ENCODE measurements at places on chromosomes 4 and X.
A peak's percentile ranks its signal among the peaks of the same experiment; 100 is the strongest.

GRCh38 chr4:101791182-101791558, 640 bp downstream of the BANK1 start:
- no peak for DNase-seq

DNA sequence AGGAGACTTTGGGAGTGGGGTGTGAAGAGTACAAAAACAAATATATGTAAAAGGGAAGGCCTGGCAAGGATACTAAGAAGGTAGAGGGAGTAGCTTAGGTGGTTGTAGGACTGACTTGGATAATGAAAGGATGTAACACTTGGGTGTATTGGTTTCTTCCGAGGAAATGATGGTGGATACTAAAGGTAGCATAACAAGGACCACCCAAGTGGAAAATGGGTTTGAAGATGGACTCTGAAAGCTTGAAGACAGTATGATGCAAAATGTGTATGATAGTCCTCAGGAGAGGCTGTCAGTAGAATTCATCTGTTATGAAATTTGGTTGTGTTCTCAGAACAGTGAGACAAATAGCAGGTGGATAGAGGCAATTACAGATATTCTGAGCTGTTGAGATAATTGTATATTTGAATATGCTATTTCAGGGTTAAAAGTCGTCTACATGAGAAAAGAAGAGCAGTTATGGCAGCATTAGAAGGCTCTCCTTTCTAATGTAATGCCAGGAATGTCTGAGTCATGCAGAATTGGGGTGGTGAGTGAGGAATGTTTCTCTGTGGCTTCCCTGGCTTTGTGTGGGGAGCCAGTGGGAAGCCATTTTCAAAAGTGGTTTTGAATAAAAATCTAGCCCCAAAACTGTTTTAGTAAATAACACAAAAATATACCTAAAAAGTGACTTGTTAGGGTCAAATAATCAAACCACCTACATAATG, 75.6 kb downstream of the FHIP1A start:
- DNase-seq, result no peak

GRCh38 chrX:28659269-28659668, 72.0 kb downstream of the IL1RAPL1 start:
- DNase-seq, result peak; percentile 2

DNA sequence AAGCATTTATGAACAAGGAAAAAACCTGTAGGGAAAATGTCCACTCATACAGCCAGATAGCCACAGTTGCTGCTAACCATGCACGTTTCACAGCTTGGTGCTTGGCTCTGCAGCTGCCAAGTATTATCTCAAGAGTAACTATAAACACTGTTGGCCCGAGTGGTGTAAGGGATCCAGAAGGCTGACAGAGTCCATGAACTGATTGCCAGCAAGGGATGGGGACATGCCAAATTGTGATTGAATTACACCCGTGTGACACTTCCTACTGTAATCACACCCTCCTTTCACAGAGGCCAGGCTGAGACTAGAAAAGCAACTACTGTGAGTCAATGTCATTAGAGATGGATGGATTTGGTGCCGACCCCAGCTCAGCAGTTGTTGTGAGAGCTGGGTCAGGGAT, 223.9 kb upstream of the ANKRD50 start:
- no peak for DNase-seq

DNA sequence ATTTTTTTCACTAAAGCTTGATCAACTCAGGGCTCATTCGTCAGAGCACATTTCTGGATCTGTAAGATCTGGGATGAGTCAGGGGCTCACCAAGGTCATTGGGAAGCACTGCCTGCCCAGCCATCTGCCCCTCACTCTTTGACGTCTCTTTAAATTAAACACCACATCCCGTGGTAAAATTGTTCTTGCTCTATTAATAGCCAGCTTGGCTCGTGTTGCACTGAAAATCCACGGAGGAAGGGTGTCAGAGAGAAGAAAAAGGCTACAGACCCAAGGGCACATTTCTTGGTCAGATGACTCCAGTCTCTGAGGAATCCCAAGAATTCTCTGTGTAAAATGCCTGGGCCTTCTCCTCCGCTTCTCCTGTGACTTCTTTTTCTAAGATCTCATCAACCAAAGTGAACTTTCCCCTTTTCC, 45.7 kb upstream of the GATB start:
- DNase-seq, result no peak

DNA sequence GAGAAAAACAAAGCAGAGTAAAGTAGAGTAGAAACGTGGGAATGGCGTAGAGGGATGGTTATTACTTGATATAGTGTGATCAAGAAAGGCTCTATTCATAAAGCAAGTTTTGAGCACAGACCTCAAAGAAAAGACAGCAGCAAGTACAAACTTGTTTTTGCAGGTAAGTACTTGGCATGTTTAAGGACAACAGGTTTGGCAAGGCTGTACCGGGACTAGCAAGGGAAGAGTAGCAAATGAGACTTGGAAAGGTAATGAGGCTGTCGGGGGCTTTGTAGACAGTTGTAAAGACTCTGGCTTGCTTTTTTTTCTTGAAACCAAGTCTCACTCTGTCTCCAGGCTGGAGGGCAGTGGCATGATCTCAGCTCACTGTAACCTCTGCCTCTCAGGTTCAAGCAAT, 40.9 kb downstream of the NEK1 start:
- DNase-seq, result no peak

DNA sequence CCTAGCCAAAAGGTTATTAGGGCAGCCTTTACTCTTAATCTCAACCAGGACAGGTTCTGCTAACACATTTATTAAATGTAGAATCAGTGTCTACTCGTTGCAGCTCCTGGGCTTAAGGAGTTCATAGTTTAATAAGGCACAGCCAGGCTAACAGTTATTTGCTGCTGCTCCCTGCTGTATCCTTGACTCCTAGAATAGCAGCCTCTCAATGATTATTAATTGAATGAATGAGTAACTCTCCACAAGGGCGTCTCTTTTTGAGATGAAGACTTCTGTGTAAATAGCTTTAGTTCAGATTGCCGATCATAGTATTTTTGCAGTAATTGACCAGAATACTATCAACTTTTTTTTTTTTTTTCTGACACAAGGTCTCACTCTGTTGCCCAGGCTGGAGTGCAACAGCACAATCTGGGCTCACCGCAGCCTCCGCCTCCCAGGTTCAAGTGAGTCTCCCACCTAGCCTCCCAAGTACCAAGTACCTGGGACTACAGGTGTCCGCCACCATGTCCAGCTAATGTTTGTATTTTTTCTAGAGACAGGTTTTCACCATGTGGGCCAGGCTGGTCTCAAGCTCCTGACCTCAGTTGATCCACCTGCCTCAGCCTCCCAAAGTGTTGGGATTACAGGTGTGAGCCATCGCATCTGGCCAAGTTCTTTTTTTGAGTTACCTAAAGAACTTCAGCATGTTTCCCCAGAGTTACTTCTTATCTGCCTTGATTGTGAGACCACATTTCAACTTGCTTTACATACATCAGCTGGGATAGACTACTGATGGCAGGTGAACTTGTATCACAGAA, 2.9 kb downstream of the UGDH start:
- DNase-seq, result no peak

- DNase-seq, result no peak
These were observed 12.9 kb upstream of the C4orf54 start for GRCh38 chr4:99670409-99671073.

- no peak for DNase-seq
These were observed 34.7 kb downstream of the DLG3 start for GRCh38 chrX:70479247-70479921.

DNA sequence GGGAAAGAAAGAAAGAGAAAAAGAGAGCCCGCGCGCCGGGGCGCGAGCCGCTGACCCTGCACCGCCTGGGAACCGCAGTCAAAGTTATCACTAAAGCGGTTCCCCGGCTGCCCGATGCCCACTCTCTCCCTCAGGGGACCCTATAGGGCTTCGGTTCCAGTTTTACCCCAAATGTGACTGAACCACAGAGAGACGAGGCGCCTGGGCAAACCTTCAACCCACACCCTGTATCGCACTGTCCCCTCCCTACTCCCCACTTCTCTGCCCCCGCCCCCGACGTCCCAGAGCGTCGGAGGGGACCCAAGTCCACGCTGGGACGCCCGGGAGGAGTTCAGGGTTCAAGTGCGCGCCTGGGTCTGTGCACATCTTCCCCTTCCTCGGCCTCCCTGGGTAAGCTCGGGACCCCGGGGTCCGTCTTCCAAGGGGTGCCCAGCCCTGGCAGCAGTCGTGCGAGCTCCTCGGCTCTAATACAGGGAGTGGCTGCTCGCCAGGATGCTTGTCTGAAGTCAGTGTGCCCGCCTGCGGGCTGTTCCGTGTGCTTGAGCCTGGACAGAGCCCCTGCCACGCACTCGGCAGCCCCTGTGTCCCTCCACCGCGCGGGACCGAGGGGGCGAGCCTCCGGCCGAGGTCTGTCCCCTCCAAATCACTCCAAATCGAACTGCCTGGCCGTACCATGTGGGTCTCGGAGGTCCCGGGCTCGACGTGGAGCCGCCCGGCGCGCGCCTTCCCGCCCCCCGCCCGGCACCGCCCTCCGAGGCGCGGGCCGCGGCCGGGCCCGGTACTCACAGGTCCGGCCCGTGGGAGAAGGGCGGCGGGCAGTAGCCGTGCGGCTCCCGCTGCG, 960 bp downstream of the TRPC3 start:
- DNase-seq, result peak; percentile 34

DNA sequence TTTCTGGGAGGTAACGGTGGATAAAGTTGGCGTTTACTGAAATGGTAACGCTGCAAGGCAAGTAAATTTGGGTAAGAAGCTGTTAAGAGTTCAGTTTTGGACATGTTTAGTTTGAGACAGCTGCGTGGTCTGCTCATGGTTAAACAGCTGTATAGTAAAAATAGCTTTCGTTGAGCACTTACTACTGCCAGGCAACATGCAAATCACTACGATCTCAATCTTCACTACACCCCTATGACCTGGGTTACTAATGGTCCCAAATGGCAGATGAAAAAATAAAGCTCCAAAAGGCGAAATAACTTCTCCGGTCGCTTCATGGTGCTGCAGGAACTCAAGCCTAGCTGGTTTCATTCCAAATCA, 22.2 kb downstream of the FABP2 start:
- DNase-seq, result no peak

DNA sequence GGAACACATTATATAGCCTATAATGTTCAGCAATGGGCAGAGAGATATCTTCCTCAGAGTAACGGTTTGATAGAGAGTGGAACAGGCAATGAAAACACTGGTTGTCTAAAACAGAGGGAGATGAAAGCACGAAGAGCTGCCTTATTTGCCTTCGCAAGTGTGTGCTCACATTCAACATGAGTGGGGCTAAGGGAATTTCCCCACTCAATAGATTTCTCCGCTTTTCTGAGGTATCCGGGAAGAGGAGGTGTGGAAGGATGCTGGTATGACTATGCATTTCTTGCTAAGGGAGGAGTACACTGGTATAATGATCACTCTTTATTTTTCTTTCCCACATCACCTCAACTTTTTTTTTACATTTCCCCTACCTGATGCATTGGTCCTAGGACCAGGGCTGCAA, 7.8 kb upstream of the GPR82 start:
- DNase-seq, result no peak

DNA sequence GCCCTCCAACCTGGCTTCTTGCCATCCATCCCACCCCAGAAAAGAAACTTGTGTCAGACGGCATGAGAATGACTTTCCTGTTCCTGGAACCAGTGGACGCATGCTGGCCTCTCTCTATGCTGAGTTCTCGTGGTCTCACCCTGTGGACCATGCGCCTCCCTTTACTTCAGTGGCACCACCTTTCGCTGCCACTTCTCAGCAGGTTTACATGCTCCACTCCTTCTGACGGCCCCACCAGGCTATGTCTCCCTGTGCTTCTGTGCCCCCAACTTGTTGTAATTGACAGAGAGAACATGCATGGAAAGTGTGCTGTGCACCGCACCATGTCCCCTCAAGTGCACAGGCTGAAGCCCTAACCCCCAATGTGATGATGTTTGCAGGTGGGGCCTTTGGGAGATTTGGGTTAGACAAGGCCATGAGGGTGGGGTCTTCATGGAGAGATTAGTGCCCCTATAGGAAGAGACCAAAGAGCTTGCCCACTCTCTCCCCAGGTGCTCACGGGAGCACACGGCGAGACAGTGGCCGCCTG, 3.1 kb upstream of the PPP2R2C start:
- DNase-seq, result no peak

DNA sequence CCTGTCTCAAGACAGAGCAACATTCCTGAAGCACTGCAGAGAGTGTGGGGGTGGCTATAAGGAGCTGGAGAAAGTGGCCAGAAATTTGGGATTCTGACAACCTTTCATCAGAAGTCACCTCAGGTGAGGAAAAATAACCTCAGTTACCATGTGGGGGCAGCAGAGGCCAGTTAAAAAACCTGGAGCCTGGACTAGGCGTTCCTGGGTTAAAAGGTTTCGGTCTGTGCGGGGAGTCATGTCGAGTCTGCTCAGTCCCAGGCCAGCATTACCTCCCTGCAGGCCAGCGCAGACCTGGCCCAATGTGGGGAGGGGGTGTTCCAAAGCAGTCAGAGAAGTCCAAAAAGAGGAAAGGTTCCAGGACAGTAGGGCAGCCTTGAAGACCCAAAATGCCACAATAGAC, 10.9 kb upstream of the NALF2 start:
- peak; percentile 49 for DNase-seq

DNA sequence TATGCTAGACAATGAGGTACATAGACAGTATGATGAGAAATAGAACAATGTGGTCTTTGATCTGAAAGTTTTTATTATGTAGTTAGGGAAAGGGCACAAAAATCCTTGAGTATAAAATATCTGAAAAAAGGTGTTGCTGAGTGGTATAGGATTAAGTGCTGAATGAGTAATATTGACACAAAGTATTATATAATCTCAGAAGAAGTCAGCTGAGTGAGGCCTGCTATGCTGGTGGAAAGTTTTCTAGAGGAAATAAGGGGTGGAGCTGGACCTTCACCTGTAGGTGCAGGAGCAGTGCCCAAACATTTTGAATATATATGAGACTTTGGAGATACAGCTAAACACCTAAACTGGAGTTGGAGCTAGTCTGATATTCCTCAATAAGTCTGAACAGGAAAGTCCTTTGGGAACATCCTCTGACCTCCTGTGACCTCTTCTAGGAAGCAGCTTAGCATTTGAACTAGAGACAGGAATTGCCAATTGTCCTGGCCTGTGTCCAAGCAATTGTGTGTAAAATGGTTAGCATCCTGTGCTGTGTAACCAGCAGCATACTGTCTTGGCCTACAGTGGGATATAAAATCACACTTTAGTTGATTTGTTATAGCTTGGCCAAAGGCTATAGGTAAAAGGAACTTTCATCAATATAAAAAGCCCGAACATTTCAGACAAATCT, 285.3 kb downstream of the ANKRD50 start:
- DNase-seq, result no peak

DNA sequence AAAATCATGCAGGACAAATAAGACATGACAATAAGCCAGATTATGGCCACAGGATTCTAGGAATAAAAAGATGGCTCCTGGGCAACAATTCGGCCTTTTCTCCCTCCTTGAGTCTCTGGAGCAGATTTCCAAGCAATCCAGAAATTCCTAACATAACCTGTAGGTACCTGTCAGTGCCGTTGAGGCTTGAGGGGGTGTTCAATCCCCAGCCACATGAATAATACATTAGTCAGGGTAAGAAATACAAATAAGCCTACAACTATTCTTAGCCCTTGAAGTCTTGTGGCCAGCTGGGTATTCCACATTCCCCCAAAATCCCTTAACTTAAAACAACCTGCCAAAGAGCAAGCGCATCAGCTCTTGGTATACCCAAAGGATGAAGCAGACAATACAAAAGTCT, 9.7 kb downstream of the CXorf38 start:
- no peak for DNase-seq

GRCh38 chr4:142365391-142365790, 480.7 kb downstream of the INPP4B start:
- DNase-seq, result no peak
